ENCODE measurements at places on chromosomes 5 and 9.

GRCh38 chr5:122775550-122776542 is 966 bp downstream of the SNX2 start:
- no peak for DNase-seq

- no peak for DNase-seq
Measured at GRCh38 chr5:6176102-6176693, 202.1 kb downstream of the MED10 start.

DNA sequence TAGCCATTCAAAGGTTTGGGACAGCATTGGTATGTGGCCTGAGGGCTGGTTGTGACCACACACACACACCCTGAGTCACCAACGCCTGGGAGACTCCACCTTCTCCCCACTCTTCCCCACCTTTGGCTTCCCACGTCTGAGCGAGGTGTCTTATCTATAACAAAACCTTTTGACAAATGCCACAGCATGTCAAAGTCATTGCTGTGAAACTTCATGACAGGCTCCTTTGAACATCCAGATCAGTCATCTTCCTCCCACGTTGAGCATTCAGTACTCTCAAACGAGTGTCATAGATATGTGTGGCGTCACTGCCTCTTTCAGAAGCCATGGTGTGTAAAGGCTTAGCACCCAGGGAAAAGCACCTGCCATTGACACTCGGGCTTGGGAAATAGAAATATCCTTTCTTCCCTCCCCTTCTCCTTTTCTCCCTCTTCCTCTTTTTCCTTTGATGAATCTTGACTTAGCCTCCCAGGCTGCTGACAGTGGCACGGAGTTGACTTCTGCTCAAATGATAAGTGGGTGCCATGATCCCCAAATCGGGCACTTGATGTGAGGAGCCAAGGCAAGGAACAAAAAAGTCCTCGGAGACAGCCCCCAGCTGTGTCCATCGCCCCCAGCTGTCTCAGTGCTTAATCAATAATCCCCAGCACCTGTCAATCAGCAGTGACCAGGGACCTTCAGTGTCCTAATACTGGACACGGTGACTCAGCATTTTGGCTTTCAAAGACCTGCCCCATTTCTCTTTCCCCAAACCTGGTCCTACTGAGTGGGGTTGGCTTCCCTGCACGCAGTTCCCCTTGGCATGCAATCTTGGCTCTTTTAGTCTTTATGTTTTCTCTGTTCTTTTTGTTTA is 114.8 kb downstream of the FGF18 start:
- no peak for DNase-seq

- DNase-seq = no peak
Measured at GRCh38 chr9:113350937-113351336, 1.6 kb downstream of the BSPRY start.

DNA sequence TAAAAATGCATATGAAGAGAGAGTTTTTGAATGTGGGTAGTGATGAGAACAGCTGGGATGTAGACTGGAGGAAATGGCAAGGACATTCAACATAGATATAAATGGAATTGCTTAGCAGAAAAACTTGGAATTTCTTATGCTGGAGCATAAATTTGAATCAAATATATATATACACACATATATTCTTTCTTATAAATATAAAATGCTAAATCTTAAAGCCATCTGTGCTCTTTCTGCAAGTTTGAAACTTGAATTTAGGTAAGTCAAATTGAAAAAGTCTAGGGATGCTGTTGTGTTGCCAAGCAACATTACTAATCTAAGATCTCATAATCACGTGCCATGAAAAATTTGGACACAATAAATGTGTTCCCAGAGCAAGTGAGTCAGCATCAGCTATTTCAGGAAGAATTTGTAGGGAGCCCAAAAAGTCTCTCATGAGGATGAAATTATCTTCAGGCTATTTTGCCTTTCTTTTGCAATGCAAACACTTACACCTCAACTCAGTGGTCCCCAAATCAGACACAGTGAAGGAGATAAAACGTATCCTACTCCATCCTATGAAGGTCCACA is 58.4 kb upstream of the ALDH1A1 start:
- DNase-seq = no peak

DNA sequence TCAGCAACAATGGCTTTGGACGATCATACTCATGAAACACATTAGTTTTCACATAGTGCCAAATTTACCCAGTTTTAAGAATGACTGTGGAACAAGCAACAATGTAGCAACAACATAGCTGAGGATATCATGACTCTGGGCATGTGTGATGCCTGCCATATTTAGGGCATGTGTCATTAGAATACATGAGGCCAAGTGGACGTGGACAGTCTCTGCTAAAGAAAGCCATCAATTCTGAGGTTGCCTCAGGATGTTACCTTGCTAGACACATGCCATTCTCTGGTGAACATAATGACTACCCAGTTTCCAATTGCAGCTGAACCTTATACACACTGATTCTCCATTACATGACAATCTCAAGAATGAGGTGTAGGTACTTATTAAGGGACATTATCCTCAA is 103.3 kb upstream of the ADAMTS19 start:
- no peak for DNase-seq

GRCh38 chr5:92455011-92455410 is 1071.9 kb upstream of the ARRDC3 start:
- no peak for DNase-seq

GRCh38 chr5:54177058-54177457 is 133.3 kb downstream of the ARL15 start:
- DNase-seq = no peak

- DNase-seq = no peak
Measured at GRCh38 chr5:112257976-112258375, 161.1 kb downstream of the EPB41L4A start.

DNA sequence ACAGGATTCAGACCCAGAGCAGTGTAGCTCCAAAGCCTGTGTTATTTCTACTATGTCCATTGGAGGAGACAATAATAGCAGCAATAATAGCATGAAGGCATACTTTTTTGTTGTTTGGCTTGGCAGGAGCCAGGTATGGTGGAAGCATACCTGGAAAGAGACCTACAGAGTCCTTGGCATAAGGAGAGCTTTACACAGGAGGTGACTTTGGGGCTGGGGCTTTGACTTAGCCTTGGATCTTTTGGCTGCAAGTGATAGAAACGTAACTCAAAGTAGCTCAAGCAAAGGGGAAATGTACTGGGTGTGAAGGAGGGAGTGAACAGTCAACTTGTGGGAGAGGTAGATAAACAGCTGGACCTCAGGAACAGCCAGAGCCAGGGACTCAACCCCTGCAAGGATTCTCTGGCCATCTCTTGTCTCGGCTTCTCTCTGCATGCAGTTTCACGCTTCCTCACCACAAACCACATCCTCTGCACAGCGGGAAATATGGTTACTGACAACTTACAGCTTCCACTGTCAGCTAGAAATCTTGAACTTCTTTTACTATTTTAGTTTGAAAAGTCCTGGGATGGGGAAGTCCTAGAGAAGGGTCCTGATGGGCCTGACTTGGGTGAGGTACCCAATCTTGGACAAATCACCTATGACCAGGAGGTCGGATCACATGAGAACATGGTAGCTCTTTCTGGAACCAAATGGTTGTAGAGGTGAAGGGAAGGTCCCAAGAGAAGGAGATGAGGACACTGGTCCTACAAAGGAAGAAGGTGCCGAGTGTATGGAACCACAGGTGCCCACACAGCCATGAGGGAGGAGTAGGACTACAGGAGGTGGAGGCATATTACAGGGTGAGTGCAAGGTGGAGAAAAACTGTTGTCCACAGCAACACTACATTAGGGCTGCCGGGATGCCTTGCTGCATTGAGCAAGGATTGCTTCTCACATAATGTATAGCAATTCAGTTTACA is 47.0 kb upstream of the TGFBR1 start:
- peak; percentile 55 for DNase-seq

DNA sequence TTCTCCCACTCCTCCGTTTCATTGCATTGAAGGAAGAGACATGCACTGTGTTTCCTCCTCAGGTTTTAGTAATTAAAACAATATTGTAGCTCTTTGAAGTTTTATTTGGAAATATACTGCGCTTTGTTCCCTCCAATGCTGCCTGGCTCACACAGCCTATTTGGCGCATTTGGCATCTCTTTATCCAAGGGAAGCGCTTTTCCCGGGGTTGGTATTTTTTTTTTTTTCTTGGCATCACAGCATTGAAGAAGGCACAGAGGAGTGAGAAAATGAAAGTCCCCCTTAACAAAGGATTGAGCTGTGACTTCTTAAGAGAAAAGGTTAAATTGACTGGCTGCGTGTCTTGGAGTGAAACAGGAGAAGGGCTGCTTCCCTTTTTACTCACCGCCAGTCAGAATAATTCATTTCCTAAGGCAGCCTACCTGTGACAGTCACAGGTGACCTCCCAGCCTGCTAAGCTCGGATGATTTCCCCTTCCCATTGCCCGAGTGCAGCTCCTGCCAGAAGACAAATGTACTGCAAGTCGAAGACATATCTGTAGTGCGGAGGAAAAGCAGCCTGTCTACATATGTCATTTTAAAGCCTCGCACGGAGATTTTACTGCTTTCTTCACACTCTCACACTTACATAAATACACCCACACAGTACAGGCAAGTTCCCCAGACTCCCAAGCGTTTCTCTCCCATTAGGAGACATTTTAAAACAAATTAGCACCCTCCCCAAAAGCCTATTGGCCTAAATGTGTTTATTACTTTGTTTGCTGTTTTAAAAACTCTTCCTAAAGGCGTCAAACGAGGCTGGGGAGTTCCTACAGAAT is 665.5 kb upstream of the ZNF608 start:
- DNase-seq = no peak

GRCh38 chr5:102986074-102986473 is 133.9 kb downstream of the GIN1 start:
- DNase-seq = no peak

- no peak for DNase-seq
Measured at GRCh38 chr9:136799079-136799853, 3.1 kb downstream of the CCDC183 start.

- no peak for DNase-seq
Measured at GRCh38 chr9:3018691-3019230, 174.9 kb upstream of the PUM3 start.

DNA sequence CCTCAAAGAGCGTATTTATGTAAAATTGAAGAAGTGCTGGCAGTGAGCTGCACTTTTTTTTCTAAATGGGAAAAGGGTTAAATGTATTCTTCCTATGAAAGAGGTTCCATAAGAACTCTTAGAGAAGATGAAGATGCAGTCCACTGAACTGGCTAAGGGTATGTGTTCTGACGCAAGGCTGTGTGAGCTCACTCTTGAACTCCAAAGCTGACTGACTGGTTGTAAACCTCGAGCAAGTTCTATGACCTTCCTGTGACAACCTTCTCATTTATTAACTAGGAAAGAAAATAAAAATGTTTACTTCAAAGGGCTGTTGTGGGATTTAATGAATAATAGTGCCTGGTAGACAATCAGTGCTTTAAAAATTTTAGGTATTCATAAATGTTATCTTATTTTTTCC is 46.7 kb downstream of the POC5 start:
- no peak for DNase-seq

- no peak for DNase-seq
Measured at GRCh38 chr9:75930730-75931321, 40.4 kb downstream of the PCSK5 start.

- no peak for DNase-seq
Measured at GRCh38 chr5:96756985-96757384, 50.8 kb downstream of the ERAP1 start.

DNA sequence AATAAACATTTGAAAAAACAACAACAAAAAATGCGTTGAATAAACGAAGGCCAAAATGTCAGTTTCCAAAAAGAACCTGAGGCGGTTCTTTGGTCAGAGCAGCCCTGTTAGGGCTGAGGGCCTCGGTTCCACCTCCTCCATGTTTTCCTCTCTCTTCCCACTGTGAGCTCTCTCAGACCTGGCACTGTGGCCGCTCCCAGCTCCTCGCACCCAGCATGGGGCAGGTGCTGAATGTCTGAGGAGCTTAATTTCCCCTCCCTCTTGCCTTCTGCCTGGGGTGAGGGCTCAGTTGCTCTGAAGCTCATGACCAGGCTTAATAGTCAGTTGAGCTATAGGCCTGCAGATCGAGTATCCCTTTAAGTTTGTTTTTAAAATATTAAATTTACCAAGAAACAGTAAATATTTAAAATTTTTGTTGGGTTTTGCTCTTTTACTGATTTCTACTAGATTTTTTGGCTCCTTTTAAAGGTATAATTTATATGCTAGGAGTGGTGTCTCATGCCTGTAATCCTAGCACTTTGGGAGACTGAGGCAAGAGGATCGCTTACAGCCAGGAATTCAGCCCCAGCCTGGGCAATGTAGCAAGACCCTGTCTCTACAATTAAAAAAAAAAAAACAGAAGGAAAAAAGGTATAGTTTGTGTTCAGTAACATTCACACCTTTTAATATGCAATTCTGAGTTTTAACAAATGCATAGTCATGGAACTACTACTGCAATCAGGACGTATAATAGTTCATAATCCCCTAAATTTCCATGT is 28.1 kb downstream of the DAPK1 start:
- no peak for DNase-seq

DNA sequence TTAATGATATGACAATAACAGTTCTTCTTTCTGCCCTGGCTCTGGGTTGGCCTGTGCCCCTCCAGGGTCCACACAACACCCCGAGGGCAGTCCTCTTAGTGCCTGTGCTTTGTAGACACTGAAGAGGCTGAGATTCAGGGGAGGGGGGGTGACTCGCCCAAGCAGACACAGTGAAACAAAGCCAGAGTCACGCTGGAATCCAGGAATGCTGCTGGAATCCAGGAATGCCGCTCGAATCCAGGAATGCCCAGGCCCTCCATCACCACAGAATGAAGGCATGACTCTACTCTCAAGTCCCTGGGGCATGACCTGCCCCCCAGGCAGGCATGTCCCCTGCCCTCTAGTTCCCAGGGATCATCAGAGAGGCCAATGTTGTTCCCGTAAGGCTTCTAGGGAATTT is 73.1 kb downstream of the LRSAM1 start:
- no peak for DNase-seq

GRCh38 chr5:160605266-160605665 is 183.6 kb downstream of the PTTG1 start:
- DNase-seq = no peak

DNA sequence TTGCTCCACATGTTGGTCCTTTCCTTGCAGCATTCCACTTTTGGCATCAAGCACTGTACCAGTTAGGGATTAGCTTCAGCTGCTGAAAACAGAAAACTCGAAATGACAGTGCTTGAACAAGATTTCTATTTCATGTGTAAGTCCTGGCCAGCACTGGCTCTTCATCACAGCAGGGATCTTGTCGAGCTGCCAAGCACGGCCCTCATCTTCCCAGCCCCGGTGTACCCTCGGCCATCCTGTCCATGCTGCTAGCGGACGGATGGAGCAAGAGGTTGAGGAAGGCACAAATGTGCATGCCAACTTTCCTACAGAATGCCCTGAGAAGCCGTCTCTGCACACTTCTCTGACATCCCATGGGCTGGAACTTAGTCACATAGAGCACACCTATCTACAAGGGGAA is 130.6 kb downstream of the TENT4A start:
- no peak for DNase-seq

DNA sequence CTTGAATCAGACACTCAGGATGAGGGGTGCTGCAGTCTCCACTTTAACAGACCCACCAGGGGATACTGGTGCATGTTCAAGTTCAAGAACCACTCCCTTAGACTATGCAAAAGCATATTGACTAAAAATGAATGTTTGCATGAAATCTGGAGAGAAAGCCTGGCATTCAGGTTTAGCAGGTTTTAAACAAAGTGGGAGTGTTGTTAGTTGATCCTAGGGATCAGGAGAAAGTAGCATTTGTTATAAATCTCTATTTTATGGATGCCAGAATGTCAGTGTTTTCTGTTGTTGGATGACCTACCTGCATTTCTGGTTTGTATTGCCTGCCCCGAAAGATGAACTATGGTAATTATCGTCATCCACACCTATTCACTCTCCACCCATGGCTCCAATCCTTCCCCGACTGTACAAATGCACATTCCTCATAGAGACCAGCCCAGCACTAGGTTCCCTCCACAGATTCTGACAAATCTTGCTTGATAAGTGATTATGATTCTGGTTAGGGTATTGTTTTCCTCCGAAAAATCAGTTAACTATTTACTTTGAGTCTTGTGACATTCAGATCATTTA is 17.2 kb downstream of the TMEM252 start:
- no peak for DNase-seq

Data from stimulated activated CD8-positive, alpha-beta memory T cell treated with anti-CD3 and anti-CD28 coated beads, Interleukin-7, amount 100 ng/mL, for 48 hours (primary cell).